Smooth muscle cell of bladder (primary cell): ENCODE measurements at places on chromosomes 12 and 14. TPM values are rescaled to one million over a fixed set of nuclear protein-coding genes. Genes with fewer than 3 reads are reported as not detected.

Gene FAM90A1
- total RNA-seq, result under 0.01 and 0.09 TPM in 2 replicates

Gene P2RX2
- not detected in 2 replicates for total RNA-seq

Gene VRTN
- total RNA-seq, result not detected in 2 replicates

Gene STYK1
- 0.09 and 0.14 TPM in 2 replicates for total RNA-seq

Gene RASSF8
- total RNA-seq, result 98.4 and 105 TPM in 2 replicates

Gene A2ML1
- 0.09 and 0.14 TPM in 2 replicates for total RNA-seq

Gene DAO
- 0.09 TPM in 1 of 2 replicates, not detected in the other for total RNA-seq

Gene ASPG
- total RNA-seq, result not detected in 2 replicates

Gene CABP1
- 2.0 and 2.1 TPM in 2 replicates for total RNA-seq

Gene MSRB3
- 29.0 and 43.9 TPM in 2 replicates for total RNA-seq

Gene MMP17
- total RNA-seq, result 11.7 and 16.5 TPM in 2 replicates

Gene KRT1
- total RNA-seq, result not detected in 2 replicates

Gene HOTAIR
- total RNA-seq, result 0.09 and 0.28 TPM in 2 replicates

Gene NGB
- total RNA-seq, result not detected in 2 replicates

Gene TMEM30B
- 0.14 and 0.28 TPM in 2 replicates for total RNA-seq

Gene MYO1H
- 0.14 TPM in 1 of 2 replicates, not detected in the other for total RNA-seq
